Activated T-helper 1 cell treated with anti-CD3 and anti-CD28 coated beads, Interleukin-2, amount 50 U/mL, for 16 hours (primary cell): ENCODE measurements at places on chromosomes 3 and 15.

DNA sequence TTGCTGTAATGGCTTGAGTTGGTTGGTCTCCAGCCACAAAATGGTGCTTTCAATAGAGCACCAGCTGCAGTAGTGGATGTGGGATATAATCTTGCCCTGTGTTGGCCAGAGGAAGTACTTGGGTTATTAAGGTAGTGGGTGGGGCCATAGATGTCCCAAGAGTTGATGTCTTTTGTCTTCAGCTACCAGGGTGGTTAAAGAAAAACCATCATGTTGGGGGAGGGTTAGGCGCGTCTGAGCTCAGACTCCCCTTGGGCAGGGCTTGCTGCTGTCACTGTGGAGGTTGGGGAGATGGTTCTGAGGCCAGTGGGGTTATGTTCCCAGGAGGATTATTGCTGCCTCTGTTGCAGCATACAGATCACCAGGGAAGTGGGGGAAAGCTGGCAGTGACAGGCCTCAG lies 46.9 kb upstream of the GADL1 start:
- DNase-seq = no peak

DNA sequence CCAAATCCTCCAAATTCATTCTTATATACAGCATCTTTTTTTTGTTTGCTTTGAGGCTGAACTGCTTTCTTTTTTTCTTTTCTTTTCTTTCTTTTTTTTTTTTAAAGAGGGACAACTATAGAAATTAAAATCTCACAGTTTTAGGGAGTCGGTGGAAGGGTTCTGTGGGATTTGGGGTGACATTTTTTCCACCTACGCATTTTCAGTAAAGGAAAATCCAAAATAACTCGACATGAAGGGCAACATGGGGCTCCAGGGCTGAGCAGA lies 3.0 kb upstream of the FEZF2 start:
- no peak for DNase-seq

- DNase-seq = no peak
These were observed 250.7 kb upstream of the ROBO2 start for GRCh38 chr3:76789237-76789636.

GRCh38 chr3:79052054-79052681 lies 715.6 kb downstream of the ROBO1 start:
- no peak for DNase-seq

DNA sequence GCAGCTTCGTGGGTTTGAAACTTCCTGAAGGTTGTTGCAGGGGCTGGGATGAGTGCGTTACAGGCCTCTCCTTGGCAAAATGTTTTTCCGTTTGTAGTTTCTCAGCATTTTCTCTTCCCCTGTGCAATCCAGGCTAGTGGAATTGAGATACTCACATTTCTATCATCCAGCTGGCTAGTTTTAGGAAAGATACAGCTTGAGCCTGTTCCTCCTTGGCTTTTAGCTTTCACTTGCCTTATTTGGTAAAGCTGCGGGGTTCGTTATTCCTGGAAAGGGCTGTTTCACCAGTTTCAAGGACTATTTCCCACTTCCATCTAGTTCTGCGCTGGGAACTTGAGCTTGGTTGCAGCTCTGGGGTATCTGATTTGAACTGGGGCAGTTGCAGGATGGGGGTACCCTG lies 90.3 kb downstream of the ITPR1 start:
- DNase-seq = no peak
